ENCODE measurements at places on chromosomes 16 and 17.
A peak's percentile ranks its signal among the peaks of the same experiment; 100 is the strongest.

GRCh38 chr16:30896261-30896888, at the start of gene CTF1:
CTF1 (plus strand) TSS chr16:30896614; CDS start chr16:30896644, 30 bp downstream.
- DNase-seq, result peak; percentile 34

GRCh38 chr16:19180741-19181140, 12.7 kb downstream of the SYT17 start:
- DNase-seq, result no peak

GRCh38 chr17:4938688-4939545, 929 bp downstream of the SLC25A11 start:
- no peak for DNase-seq

- DNase-seq, result no peak
Observed at GRCh38 chr17:47291242-47291873, 32.4 kb upstream of the EFCAB13 start.

GRCh38 chr16:66512272-66513110, 37.4 kb downstream of the TK2 start:
- no peak for DNase-seq

- no peak for DNase-seq
Observed at GRCh38 chr17:73302189-73302588, 9.6 kb downstream of the CDC42EP4 start.

GRCh38 chr17:28385406-28385805, 13.9 kb downstream of the SARM1 start:
- DNase-seq, result no peak

- no peak for DNase-seq
Observed at GRCh38 chr16:68782198-68783174, 45.4 kb downstream of the CDH1 start.

- DNase-seq, result no peak
Observed at GRCh38 chr16:28087675-28088300, 24.3 kb upstream of the GSG1L start.

GRCh38 chr17:13728781-13729180, 127.1 kb upstream of the HS3ST3A1 start:
- no peak for DNase-seq

- DNase-seq, result no peak
Observed at GRCh38 chr17:38943607-38944006, 18.2 kb downstream of the LASP1NB start.

DNA sequence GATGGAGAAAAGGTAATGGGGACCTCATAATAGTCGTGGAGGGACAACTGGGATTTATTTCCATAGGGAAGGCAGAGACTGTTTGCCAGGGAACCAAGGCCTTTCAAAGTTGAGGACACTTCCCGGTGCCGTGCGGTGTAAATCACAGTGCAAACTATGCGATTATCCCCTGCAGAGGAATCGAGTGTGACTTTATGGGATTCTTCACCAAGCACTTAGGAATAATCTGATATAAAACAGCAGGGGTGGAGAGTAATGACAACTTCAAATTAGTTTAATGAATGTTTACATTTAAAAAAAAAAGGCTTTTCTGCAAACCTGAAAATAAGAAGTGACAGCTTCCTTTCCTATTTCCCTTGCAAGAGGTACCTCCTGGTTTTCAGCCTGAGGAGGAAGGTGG, 538.2 kb downstream of the MAF start:
- DNase-seq, result no peak

DNA sequence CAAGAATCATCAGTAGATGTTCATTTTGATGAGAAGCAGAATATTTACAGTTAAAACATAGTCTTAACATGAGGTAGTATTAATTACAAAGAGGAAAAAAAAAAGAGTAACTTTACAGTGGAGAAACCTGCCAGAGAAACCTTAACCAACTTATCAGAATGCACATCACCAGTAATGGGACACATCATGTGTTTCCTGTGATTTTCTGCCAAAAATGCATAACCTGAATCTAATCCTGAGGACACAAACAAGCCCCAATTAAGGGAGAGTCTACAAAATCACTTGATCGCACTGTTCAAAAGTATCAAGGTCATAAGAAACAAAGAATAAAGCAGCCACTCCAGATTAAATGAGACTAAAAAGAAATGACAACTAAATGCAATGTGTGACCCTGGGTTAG, 18.2 kb upstream of the QRICH2 start:
- DNase-seq, result no peak

DNA sequence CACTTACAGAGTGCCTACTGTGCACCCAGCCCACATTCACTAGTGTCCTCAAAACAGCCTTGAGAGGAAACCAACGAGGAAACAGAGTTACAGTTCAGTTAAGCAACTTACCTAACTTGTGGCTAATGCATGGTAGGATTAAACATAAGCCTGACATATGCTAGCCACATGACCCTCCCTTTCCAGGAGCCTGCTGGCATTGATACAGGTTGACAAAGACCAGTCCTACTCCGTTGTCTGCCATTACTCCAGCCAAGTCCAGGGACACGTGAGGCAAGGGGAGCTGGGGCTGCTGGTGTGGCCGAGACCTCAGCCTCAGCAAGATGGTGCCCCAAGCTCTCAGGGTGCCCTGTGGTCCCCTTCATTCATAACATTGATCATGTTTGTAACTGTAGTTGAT, 37.9 kb downstream of the SNX20 start:
- no peak for DNase-seq

DNA sequence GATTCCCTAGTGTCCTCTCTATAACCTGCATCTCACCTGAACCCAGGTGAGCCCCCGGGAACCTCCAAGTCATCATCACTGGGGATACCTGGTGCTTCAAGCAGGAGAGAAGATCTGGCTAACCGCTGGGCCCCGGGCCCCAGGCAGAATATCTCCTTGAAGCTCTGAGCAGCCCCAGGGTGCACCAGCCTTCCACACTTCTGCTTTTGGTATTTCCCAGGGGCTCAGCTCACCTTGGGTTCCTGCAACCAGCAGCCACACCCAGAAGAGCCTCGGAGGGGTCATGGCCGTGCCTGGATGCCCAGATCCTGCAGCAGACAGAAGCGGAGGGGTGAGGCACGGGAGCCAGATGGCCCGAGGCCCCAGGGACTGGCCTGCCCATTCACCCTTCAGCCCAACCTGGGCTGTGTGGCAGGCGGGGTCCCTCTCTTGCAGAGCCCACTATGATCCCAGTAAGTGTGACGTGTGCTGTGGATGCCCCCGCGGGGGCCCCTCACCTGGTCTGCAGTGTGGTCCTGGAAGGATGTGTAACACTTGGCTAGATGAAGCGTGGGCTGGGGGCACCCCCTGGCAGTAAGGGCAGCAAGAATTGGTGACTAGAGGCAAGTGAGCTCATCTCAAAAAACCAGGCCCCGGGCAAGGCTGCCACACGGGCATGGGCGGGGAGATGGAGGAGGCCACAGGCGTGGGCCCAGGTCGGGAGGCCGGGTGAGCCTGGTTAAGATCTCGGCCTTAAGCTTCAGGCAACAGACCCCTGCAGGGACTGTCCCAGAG, 2.6 kb downstream of the LGALS3BP start:
- no peak for DNase-seq

DNA sequence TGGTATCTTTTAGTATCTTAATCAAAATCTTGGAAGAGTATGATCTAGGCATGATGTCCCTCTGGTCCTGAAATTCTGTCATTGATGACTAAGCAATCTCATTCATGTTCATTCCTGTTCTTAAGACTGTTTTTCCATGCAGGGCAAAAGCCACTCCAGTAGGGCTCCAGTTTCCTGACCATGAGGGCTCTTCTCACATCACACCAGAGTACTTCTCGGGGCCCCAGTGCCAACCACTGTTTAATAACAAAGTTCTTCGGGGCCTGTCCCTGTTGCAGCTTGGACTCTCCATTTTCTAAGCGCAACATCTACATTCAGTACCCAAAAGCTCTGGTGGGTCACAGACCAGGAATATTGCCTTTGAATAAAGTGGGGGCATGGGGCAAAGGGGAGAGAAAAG, 52.0 kb downstream of the IRX6 start:
- no peak for DNase-seq

DNA sequence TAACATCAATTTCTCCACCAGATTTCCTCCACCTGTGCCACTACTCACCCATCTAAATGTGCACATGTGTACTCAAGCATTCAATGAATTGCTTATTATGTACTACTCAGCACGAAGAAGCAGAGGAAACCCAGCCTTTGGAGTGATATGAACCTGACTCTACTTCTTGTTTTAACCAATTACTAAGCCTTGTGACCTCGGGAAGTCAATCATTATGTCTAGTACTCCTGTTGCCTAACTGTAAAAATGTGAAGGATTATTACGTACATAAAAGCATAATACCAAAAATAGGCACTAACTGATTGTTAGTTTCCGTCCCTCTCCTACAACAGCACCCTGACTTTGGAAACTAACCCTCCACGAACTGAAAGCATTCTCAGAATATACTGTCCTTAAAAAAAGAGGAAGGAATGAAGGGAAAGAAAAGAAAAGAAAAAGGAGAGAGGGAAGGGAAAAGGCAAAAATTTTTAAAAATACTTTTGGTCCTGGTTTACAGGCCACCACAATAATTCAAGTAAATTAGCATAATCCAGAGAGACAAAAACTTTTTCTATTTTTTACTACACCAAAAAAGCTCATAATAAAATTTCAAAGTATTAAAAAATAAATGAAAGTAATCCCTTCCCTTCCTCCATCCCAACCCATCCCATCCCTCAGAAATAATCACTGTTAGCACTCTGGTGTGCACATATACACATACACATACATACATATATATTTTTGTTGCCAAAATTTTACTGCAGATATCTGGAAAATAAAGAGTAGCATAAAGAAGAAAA, 53.6 kb downstream of the KANSL1 start:
- DNase-seq, result no peak

- DNase-seq, result no peak
Observed at GRCh38 chr17:51120357-51120738, 320 bp downstream of the SPAG9 start.

GRCh38 chr17:6496640-6497441, 52.6 kb downstream of the PIMREG start:
- DNase-seq, result no peak

GRCh38 chr17:81976332-81977210, 858 bp upstream of the ASPSCR1 start:
- DNase-seq, result no peak

DNA sequence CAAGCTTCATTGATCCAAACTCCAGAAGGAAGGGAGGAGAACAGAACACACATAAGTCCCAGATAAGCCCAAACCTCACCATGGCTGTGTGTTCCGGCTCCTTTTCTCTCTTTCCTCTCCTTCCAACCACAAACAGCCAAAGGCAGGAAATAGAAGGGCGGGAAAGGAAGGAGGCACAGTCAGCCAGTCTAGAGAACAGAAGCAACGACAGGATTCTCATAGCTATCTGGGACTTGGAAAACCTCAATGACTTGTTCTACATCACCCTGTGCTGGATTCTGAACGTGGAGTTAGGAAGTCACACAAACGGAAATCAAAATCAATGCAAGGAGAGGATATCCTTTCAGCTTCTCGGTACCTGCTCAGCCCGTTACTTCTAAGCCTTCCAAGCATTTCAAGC, 9.0 kb downstream of the CRK start:
- DNase-seq, result no peak

- DNase-seq, result no peak
Observed at GRCh38 chr17:81033535-81034167, 1.3 kb upstream of the BAIAP2 start.

DNA sequence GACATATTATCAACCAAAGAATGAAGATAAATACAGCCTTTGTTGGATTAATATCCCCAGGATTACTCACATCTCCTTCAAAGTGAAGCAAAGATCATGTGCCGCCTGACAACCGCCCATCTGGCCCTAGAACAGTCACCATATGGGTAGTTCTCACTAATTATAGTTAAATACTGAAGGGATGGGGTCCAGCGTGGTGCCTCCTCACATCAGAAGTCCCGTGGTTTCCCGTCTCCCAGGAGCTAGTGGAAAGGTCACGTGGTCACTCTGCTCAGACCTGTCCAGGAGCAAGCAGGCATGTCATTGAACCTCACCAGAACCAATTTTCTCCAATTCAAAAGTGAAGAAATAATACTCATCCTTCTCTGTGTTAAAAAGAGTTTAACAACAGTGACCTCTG, 434.5 kb downstream of the SHISA9 start:
- no peak for DNase-seq

GRCh38 chr16:58102665-58103392, 26.4 kb downstream of the CFAP20 start:
- no peak for DNase-seq

DNA sequence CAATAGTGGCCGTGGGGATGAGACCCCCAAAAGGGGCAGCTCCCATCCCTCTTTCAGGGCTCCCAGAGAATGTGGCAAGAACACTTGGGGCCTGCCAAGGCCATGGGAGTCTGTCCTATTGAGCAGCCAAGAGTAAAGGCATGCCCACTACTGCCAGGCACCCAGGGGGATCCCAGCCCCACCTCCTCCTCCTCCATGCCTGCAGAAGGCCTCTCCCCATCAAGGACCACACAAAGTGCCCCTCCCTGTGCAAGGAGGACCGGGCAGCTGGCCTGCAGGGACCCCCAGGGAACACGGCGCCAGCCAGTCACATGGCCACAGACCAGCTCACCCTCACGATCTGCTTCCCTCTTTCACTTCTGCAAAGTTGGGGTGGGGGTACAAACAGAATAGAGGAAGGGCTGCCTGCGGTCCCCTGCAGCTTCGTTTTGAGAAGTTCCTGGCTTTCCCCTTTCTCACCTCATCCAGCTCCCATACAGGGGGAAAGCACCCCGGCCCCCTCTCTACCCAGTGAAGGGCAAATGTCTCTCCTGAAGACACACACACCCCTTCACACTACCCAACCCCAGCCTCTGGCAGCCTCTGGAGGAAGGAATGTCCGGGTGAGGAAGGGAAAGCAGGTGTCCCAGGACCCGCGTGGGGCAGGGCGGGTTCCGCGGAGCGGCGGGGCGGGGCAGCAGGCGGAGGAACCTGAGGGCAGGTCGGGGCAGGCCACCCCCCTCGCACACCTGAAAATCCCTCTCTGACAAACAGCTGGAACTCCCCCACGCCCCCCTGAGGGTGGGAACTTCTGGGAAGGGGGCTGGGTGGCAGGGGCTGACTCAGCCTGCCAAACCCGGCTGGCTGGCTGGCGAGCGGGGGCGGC, 2.0 kb downstream of the PPP1R9B start:
- no peak for DNase-seq

DNA sequence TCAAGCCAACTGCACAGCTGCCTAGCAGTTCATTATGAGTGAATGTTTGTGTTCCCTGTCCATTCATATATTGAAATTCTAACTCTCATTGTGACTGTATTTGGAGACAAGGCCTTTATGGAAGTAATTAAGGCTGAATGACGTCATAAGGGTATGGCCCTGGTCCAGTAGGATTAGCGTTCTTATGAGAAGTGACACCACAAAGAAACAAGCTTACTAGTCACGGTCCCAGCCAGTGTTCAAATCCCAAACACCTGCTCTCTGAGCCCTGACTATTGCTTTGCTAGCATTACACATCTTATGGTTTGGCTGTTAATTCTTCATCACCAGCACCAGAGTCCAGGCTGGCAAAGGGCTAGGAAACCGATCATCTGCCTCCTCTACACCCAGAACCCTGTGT, 2.2 kb downstream of the ZNF668 start:
- DNase-seq, result no peak
